ENCODE measurements at places on chromosomes 16 and 17.

DNA sequence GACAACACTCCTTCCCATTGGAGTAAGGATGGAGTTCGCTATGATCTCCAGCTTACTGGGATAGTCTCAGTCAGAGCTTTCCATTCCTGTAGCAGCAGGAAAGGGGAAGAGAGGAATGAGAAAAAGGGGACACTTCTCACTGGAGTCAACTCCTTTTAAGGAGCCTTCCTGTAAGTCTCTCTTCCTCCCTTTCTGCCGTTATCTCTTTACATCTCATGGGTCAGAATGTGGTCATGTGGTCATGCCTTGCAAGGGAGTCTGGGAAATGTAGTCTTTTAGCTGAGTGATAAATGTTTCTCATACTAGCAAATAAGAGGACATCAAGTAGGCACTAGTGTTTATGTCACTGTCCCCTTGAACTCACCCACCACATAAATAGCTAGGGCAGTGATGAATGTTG, 227.3 kb downstream of the HAPSTR1 start:
- no peak for DNase-seq

DNA sequence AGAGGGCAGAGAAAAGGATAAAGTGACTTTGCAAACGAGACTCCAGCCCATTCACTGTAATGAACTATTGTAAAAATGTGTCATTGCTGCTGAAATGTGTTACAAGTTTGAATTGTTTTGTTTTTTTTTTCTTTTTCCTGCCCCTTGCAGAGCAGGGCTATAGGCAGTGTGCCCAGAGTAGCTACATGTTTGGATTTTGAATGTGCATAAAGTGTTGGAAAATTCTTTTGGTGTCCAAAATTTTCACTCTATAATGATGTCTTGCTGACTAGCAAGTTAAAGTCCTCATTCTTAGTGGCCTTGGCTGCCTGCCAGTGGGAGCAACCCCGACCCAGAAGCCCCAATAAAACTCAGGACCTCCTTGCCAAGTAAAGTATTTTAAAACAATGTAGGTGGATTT, 66.5 kb downstream of the IGF2BP1 start:
- DNase-seq, result no peak

- no peak for DNase-seq
These were observed 782.9 kb upstream of the SOX9 start for GRCh38 chr17:71337938-71338337.

DNA sequence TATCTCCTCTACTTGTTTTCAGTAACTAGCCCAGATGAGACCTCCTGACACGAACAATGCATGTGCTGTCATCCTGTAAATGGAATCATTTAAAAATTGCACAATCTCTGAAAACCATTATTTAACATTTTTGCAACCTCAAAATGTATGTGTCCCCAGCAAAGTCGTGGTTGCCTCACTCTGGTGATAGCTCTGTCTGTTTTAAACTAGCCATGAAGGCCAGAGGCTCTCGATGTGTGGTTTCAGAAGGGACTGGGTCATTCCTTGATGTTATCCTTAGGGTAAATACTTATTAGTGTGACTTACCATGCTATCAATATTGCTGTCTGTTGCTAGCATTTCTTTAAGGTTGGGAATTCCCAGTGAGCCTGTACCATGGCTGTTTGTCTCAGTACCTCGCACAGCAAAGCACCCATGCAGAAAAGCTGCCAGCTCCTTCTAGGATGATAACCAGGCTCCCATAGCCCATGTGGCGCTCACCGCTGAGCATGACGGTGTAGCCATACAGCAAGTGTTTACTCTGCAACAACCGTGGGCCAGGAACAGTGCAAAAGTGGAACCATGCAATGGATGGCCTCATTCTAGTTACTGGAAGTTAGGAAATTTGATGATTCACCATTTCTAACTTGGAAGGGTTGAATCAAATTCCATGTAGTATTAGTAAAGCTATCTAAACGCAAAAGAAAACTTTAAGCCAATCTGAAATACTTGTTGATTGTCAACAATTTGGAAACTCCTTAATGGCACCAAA, 2.9 kb upstream of the PGS1 start:
- DNase-seq, result no peak

GRCh38 chr17:10741416-10742135, 11.8 kb upstream of the TMEM220 start:
- no peak for DNase-seq

Data from NCI-H524 treated with DMSO at 0.1 percent for 48 hours (cell line).